ENCODE measurements at places on chromosomes 2 and 18.

GRCh38 chr18:67133669-67134068 is 382.9 kb downstream of the DSEL start:
- no peak for DNase-seq

GRCh38 chr18:68769461-68769860 is 28.4 kb upstream of the CCDC102B start:
- no peak for DNase-seq

DNA sequence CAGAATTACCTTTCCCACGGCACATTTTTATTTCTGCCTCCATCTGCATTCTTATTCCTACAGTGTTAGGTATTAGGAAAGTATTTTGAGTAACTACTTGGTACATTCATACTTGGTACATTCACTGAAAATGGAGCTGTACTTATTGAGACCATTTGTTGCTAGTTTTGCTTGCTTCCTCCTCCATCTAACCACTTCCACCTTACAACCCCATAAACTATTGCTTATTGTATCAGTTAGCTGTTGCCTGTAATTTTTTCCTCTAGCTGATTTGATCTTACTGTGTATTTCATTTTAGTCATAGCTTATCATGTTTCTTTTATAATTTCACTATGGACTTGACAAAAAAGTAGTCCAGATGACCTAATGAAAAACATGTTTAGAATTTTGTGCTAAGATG is 50.7 kb downstream of the AFTPH start:
- DNase-seq = no peak

- no peak for DNase-seq
Observed at GRCh38 chr2:148957023-148957422, 81.5 kb upstream of the LYPD6B start.

DNA sequence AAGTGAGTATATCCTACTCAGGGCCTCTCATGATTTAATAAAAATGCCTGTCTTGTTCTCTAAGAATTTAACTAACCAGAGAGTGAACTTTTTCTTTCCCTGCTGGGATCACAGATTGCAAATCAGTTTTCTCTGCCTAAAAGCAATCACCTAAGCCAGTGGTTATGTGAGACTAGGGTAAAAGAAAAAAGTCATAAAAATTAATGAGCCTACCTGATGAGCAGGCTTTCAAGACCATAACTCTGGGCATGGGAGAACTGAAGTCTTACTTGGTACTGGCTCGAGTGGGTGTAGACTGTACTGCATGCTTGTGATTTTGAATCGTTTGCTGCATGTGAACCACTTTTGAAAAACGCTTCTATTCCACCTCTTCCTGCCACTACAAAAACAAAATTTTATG is 1677.0 kb upstream of the LRRTM1 start:
- no peak for DNase-seq

DNA sequence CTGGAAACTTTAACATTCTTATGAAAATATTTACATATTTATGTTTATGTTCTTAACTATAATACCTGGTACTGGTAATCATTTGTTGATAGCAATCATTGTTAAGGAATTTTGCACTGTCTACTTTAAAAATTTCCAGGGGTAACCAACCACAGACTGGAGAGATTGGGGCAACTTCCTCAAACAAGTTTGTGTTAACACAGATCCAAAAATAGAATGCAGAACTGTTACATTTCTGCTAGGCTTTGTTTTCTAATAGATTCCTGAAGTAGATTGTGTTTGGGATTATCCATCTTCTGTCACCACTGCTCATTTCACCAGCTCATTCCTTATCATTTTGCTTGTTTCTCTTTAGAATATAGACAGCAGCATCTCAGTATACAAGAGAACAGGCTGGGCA is 23.7 kb downstream of the RNF125 start:
- DNase-seq = no peak

DNA sequence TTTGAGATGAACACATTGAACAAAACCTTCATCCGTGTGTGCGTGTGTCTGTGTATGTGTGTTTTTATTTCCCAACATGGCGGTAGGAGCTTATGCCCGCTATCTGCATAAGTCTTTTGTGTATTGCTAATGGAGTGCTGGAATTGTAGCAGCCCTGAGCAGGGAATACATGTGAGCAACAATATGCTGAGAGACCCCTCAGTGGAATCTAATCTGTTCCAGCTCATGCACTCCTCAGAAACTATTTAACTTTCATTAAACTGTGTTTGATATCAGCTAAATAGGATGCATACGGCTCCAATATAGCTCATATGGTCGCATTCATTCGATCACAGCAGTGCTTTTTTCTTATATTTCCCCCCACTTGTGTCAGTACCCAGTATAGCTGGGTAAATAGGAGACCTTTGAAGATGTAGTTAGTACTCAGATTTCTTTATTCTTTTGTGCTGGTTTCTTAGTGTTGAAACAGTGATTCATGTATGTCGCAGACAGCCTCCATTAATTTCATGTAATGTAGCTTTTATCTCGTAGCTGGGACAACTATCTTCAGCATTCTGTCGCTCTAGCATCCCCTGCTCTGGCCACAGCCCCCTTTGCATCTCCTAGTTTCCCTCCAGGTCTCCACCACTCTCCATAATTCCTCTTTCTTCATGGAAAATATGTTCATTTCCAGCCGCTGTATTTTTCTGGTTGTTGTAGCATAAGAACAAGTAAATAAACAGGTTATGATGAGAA is 891.2 kb downstream of the BCL11A start:
- no peak for DNase-seq

GRCh38 chr2:197286805-197287595 is 23.6 kb downstream of the ANKRD44 start:
- no peak for DNase-seq

DNA sequence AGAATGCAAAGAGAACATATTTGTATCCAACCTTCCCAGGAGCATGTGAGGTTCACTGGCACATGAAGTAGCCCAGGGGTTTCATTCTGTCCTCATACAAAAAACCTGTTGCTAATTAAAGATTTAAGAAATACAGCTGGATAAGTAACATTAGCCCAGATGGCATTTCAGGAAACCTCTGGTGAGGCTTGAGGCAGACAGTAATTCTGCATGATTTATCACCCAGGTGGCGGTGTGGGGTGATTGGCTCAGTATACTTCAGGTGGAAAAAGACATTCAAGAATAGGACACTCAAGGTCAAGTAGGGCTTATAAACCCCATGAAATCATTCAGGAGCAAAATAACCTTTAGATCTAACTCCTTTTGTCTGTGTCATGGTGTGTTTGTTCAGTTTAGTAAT is 237.4 kb downstream of the RNF144A start:
- DNase-seq = no peak

- DNase-seq = peak; percentile 97
Observed at GRCh38 chr2:191885650-191886049, 38.8 kb upstream of the CAVIN2 start.

GRCh38 chr2:45636008-45636407 is 15.5 kb upstream of the PRKCE start:
- no peak for DNase-seq

DNA sequence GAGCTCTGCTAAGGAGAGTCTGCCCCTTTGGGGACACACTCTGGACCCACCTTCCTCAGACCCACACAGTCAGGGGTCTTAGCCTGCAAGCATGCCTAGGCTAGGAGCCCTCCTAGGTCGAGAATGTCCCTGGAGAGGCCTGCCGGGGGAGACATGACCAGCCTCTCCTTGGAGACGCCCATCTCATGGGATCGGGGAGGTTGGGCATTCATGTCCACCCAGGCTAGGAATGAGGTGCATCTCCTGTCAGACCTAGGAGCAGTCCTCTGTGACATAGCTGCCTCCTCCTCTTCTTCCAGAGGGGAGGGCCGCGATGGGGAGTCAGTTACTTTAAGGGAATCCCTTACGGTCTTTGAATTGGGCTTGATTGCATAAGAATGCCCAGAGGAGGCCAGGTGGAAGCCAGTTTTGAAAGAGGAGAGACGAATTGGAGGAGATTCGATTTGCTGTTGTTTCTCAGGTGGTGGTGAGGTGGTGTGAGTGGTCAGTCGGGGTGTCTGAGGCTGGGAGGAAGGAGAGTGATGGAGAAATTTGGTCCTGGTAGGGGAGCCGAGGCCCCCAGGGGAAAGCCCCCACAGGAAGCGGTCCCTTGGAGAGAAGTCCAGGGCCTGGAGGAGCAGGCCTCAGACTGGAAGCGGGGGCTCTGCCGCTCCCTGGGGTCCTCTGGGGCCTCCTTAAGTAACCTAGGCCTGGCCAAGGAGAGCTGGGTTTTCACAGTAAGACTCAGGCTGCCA is 241.3 kb downstream of the DYSF start:
- no peak for DNase-seq

- no peak for DNase-seq
Observed at GRCh38 chr2:196725882-196726281, 73.6 kb downstream of the GTF3C3 start.

DNA sequence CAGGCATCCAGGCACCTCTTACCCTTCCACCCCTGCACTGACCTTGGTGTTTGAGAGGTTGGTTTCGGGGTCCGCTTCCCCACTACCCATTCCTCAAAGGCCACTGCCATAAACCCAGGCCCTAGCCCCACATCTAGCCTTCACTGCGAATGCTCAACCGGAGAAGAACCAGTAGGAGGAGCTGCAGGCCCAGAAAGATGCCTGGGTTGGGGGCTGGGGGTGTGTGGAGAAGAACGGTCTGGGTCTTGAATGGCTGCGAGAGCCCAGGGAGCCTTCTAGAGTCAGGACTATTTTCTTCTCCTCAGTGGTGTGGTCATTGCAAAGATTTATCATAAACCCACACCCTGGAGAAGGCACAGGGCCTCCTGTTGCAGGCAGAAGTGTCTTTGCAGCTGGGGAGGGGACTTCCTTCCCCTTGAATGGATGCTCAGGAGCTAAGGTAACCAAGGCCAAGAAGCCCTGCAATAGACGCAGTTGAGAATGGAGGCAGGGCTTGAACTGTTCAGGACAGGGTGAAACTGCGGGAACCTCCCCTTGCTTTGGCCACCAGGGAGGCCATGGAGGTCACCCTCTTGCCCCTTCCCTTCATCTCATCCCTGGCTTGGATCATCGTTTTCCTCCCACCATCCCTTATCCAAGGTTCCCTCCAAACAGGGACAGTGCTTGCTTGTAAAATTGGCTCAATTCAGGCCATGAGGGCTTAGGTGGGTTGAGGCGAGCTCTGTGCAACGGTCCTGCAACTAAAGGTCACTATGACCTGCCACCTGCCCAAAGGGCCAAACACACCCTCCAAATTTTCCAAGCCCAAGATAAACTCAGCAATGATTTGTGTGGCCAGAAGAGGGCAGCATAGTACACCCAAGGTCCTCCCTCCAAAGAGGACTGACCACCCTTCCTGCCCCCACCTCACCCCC is 20.9 kb downstream of the THNSL2 start:
- DNase-seq = no peak

- DNase-seq = no peak
Observed at GRCh38 chr2:73266061-73266901, 18.0 kb downstream of the FBXO41 start.

DNA sequence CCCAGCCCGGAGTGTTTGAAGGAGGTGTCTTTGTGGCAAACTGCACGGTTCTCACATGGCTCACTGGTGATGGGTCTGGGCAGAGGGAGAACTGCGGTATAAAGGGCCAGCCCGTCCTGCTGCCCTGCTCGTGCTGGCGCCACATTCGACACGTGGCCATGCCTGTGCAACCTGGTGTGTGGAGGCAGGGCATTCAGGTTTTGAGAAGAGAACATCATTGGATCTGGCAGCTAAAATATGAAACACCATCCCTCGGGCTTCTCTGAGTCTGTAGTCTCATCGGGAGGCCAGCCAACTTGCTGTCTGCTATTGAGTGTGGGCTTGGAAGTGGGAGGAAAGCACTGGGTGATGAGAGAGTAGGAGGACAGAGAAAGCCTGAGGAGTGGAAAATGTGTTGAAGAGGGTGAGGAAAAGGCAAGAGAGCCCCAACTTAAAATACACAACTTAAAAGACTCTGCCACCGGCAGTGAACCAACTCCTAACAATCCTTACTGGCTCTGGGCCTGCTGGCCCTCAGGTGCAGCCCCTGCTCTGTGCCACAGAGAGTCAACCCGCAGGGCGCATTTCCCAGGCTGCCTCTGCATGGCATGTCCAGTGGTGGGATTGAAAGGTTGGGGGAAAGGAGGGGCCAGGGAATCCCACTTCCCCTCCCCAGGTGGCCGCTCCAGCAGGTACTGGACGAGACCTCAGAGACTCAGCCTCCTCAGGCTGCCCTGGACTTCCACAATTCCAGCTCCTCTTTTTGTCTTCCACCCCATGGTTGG is 112.7 kb upstream of the DLX2 start:
- no peak for DNase-seq

- DNase-seq = no peak
Observed at GRCh38 chr18:59593291-59593717, 103.9 kb downstream of the CCBE1 start.

DNA sequence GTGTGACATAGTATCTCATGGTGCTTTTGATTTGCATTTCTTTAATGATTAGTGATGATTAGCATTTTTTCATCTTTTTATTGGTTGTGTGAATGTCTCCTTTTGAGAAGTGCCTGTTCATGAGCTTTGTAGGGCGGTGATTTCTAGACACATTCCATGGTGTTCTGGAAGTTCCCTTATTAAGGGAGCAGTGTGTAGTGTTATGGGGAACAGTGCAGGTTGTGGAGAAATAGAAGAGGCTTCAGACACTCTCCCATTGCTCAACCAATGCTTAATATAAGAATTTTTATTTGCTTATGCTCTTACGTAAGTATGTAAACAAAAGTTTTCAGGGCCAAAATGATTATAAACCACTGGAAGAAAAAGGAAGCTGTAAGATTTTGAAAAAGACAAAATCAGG is 34.7 kb downstream of the MMADHC start:
- DNase-seq = no peak

GRCh38 chr2:203808046-203808750 is 59.4 kb upstream of the CTLA4 start:
- DNase-seq = no peak

DNA sequence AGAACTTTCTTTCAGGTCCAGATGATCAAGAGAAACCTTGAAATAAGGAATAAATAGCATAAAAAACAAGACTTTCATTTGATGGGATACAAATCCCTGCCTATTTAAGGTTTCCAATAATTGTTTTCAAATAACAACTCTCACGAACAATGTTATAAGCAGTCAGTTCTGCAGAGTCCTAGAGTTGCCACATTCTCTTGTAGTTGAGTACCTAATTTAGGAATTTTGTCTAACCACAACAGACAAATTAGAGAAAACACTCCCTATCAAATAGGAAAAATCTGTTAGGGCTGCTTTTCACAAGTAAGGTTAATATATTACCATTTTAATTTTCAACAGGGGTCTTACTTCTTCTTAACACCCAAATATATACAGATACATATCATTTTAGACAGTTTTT is 130.1 kb upstream of the CDH20 start:
- no peak for DNase-seq

DNA sequence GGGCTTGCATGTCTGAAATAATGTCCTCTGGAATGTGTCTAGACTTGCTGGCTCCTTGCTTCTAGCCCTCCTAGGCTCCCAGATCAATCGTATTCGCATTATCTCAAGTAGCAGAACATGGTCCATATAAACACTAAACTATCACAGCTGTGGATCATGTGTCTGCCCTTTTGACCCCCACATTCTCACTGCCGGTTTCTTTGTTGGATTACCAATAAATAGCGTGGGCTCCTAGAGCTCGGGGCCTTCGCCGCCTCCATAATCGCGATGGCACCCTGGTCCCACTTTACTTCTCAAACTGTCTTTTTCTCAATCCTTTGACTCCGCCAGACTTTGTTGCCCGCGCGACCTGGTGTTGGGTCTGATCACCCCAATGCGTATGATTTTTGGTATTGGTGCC is 6.3 kb upstream of the SCYGR8 start:
- no peak for DNase-seq
